ENCODE measurements at places on chromosomes 4 and X. TPM values are rescaled to one million over a fixed set of nuclear protein-coding genes. Genes with fewer than 3 reads are reported as not detected.

Gene HOPX
- polyA plus RNA-seq, result not detected

Gene ADH1C
- not detected for polyA plus RNA-seq

Gene ACE2
- not detected for polyA plus RNA-seq

Gene ARMCX2
- polyA plus RNA-seq, result 0.63 TPM

Gene CPLX1
- 0.55 TPM for polyA plus RNA-seq

Gene SHOX
- polyA plus RNA-seq, result not detected

Gene UBE2A
- 54.9 TPM for polyA plus RNA-seq

DNA sequence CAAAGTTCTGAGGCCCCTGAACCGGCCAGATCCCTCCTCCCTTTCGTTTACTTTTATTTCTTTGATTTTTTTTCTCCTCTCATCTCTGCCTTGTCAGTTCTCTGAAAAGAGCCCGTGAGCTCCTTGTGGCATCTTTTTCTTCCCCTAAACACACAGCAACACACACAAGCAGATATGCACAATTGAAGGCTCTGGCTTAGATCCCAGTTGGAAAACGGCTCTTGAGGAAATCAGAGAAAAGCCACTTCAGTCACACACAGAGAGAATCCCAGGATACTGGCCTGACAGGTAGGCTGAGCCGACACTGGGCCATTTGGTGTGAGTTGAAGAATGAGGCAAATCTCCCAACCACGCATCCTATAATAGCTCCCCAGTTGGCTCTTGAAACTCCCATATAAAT, 12.9 kb downstream of the DIPK2B start:
- H3K27ac ChIP-seq, result no peak overlapping the region
- H3K4me3 ChIP-seq, result 0 out of 2 replicates have a peak overlapping the region, but pooled peaks have one; percentile 32
- DNase-seq, result no peak
- no peaks in the 10 kb centered on the region for H3K4me1 ChIP-seq

DNA sequence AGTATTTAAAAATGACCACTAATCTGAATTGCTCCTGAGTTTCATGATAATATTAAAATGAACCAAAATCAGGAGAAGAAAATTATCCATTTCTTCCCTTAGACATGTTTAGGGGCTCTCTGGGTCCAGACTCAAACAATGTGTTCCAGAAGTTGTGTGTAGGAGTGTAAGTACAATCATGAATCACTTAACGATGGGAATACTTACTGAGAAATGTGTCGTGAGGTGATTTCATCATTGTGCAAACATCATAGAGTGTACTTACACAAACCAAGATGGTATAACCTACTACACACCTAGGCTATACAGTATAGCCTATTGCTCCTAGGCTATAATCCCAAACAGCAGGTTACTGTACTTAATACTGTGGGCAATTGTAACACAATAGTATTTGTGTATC, 74.8 kb downstream of the STPG2 start:
- no peak for DNase-seq
- H3K36me3 ChIP-seq, result no peaks in the 10 kb centered on the region
- H3K27me3 ChIP-seq, result no peaks in the 10 kb centered on the region
- H3K27ac ChIP-seq, result no peak overlapping the region

DNA sequence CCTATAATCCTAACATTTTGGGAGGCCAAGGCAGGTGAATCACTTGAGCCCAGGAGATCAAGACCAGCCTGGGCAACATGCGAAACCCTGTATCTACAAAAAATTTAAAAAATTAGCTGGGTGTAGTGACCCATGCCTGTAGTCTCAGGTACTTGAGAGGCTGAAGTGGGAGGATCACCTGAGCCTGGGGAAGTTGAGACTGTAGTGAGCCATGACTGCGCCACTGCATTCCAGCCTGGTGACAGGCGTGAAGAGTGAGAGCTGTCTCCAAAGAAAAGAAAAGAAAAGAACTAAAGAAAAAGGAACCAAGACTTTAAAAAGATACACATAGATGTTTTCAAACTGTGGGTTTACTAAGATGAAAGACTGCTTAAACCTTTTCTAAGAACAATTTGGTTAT, 129.0 kb downstream of the SPCS3 start:
- no peak overlapping the region for H3K27ac ChIP-seq
- no peaks in the 10 kb centered on the region for H3K36me3 ChIP-seq
- DNase-seq, result no peak

DNA sequence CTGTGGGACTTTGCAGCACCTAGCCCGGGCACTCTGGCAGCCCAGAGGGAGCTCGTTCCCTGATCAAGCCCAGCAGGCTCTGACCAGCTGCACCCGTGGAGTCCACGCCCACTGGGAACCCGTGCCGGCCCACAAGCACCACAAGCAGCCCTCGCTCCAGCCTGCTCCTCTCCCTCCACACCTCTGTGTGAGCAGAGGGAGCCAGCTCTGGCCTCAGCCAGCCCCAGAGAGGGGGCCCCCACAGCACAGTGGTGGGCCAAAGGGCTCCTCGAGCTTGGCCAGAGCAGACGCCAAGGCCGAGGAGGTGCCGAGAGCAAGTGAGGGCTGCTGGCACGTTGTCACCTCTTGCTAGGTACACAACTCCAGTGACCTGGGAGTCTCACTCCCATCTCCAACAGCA, 5.1 kb upstream of the UGT2A1 start:
- H3K4me1 ChIP-seq, result no peaks in the 10 kb centered on the region
- DNase-seq, result no peak
- no peaks in the 10 kb centered on the region for H3K27me3 ChIP-seq
- no peaks in the 10 kb centered on the region for H3K36me3 ChIP-seq
- no peak overlapping the region for H3K4me3 ChIP-seq

DNA sequence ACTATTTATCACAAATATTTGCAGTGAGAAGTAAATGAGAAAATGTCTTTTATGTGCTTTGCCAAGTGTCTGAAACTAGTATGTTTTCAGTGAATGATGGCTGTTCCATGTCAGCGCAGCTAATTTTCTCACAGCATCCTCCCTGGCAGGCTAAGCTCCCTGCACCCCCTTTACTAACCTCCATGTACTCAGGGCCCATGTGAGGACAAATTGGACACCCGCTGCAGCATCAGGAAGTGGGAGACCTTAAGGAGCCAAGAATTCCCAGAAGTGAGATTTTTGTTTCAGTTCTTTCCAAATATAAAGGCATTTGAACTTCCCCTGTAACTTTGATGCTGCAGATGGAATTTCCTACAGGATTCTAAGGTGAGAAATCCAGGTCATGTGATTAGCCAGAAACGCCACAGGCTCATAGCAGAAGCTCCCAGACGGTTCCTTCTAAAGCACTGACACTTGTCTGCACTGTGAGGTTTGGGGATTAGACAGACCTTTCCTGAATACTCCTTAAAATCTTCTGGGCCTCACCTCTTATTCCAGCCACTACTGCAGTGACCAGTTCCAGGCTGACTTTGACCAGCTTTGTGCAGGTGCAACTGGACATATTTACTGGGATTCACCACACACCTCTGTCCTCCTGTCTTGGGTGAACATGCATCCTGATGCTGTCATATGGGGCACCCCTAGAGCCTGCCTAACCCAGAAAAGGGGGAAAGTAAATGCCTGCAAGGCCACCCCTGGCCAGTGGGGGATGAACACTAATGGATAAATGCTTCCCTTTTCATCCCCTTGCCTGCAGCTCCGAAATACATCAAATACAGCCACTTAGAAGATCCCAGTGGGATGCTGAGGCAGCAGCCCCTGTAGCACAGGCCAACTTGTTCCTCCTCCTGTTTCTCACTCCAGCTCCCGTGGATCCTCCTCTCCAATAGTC, 45.9 kb downstream of the LGI2 start:
- no peaks in the 10 kb centered on the region for H3K4me1 ChIP-seq
- H3K4me3 ChIP-seq, result no peak overlapping the region
- H3K27ac ChIP-seq, result no peak overlapping the region
- no peaks in the 10 kb centered on the region for H3K36me3 ChIP-seq
- peaks cover 7% of the 10 kb centered on the region for H3K27me3 ChIP-seq
- DNase-seq, result no peak

GRCh38 chr4:960636-961350, 12.6 kb downstream of the DGKQ start:
- H3K36me3 ChIP-seq, result peaks cover 20% of the 10 kb centered on the region
- H3K27me3 ChIP-seq, result no peaks in the 10 kb centered on the region
- DNase-seq, result no peak
- H3K27ac ChIP-seq, result no peak overlapping the region

DNA sequence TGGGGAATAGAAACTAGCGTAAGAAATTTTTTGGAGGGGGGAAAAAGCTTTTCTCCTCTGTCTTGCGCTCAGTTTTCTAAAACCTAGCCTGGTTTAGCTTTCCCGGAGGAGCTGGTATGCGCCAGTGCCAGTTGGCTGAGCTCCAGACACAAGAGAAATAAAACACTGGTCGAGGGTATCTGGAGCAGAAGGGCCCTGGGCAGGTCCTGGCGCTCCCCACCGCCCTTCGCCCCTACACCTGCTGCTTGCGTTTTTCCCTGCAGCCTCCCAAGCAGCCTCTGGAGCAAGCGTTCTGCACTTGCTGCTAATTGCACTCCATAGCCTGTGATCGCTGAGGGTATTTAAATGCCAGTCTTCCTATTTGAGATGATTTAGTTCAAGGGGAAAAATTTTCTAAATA, 816 bp downstream of the EREG start:
- DNase-seq, result peak; percentile 53
- no peaks in the 10 kb centered on the region for H3K36me3 ChIP-seq
- no peaks in the 10 kb centered on the region for H3K27me3 ChIP-seq
- peak overlapping the region; percentile 81 for H3K27ac ChIP-seq

DNA sequence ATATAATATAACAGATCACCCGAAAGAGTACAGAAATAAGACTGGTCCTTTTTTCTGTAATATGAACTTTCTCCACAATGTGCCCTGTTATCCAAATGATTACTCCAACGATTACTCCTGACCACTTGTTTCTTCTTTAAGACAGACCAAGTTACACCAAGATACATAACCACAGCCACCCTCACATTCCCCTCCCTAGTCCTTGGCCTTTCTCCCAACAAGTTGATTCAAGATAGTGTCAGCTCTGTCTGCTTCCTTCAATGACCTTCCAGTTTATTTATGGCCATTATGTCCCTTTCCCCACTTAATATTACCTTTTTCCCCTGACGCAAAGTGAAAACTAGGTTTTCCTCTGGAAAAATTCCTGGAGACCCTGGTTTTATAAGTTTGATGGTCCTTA, 397.2 kb downstream of the FAM47B start:
- no peak for DNase-seq
- H3K4me3 ChIP-seq, result no peak overlapping the region
- no peaks in the 10 kb centered on the region for H3K36me3 ChIP-seq
- no peaks in the 10 kb centered on the region for H3K27me3 ChIP-seq
- no peaks in the 10 kb centered on the region for H3K4me1 ChIP-seq

DNA sequence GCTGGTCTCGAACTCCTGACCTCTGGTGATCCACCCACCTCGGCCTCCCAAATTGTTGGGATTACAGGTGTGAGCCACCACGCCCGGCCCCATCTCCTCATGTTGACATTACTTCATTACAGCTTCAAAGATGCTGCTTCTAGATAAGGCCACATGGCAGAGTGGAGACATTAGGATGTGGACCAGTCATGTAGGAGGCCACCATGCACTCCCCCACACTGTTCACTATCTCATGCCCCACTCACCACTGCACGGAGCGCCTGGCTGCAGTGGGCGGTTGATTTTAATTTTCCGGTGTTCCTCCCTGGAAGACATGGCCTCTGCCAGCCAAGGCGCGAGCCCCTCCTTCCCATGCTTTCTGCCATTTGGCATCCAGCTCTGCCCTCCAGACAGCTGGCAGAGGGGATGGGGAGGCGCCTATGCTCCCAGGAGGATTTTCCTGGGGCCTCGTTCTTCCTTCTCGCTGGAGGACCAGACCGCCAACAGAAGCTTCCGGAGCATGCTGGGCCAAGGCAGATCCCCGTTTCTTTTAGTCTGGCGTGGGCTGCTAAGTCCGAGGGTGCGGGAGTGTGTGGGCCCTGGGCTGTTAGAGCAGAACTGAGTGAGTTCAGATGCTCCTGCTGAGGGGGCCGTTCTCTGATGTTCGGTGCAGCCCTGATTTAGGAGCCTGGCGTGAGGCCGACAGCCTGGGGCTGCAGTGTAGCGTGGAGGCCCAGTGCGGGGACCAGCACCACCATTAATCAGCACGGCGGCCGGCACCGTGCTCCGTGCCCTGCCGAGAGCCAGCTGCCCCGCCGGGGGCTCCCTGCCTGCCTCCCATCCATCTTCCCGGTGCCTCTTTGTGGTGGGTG, 93.1 kb downstream of the SORCS2 start:
- peaks cover 78% of the 10 kb centered on the region for H3K27me3 ChIP-seq
- no peaks in the 10 kb centered on the region for H3K36me3 ChIP-seq
- peak; percentile 8 for DNase-seq
- H3K27ac ChIP-seq, result no peak overlapping the region

- DNase-seq, result no peak
- H3K4me1 ChIP-seq, result peaks cover 97% of the 10 kb centered on the region
- no peaks in the 10 kb centered on the region for H3K27me3 ChIP-seq
Measured at GRCh38 chr4:1758306-1759121, 34.6 kb upstream of the FGFR3 start.

- H3K4me3 ChIP-seq, result no peak overlapping the region
- no peaks in the 10 kb centered on the region for H3K36me3 ChIP-seq
- H3K27ac ChIP-seq, result no peak overlapping the region
- peaks cover 2% of the 10 kb centered on the region for H3K27me3 ChIP-seq
Measured at GRCh38 chrX:16914058-16914457, 32.4 kb upstream of the REPS2 start.

DNA sequence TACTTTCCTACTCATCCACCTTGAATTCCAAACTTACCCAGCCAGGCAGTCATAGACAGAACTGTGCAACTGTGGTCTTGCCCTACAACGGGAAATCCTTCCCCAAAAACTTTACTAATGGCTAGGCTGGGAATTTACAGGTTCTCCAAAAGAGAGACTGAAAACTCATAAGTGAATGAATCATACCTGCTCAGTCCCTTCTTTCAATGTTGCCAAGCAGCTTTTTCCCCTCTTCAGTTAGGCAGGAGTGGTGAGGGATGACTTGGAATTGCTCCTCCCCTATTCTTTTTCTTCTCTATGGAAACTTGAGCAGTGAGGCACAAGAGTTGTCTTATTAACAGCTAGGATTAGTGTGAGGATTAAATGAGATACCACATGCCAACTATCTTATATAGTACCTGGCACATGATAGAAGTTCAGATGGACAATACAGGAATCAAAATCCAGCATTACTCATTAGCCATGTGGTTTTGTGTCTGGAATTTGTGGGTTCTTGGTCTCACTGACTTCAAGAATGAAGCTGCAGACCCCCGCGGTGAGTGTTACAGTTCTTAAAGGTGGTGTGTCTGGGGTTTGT, 105.9 kb downstream of the TEX13A start:
- no peaks in the 10 kb centered on the region for H3K27me3 ChIP-seq
- H3K36me3 ChIP-seq, result no peaks in the 10 kb centered on the region
- DNase-seq, result no peak
- H3K4me1 ChIP-seq, result no peaks in the 10 kb centered on the region
- no peak overlapping the region for H3K4me3 ChIP-seq
- H3K27ac ChIP-seq, result no peak overlapping the region

DNA sequence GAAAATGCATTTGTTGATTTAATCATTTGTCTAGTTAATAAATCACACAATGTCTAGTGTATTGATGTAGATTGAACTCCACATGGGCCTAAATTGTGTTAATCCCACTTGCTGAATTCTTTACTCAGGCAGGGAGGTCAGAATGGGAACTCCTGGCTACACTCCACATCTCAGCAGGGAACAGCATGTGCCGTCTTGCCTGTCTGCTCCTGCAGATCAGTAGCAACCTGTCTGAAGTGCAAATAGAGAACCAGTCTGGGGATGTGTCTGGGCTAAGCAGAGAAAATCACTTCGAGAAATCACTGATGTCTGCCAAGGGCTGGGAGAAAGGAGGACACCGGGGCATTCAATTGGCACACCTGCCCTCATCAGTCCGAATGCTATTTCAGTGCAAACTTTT, 16.5 kb upstream of the MXRA5 start:
- no peak overlapping the region for H3K27ac ChIP-seq
- no peak for DNase-seq
- H3K4me1 ChIP-seq, result no peaks in the 10 kb centered on the region
- H3K27me3 ChIP-seq, result no peaks in the 10 kb centered on the region

All from K562 (cell line).